ENCODE measurements at places on chromosomes 1 and 21.

GRCh38 chr1:185860311-185860710 is 126.1 kb downstream of the HMCN1 start:
- DNase-seq = no peak

- no peak for DNase-seq
These were observed 30.2 kb downstream of the SRRM1 start for GRCh38 chr1:24673341-24673740.

GRCh38 chr1:226569879-226570547 is 21.4 kb downstream of the STUM start:
- DNase-seq = no peak

GRCh38 chr1:191953526-191953925 is 204.7 kb upstream of the RGS18 start:
- no peak for DNase-seq

DNA sequence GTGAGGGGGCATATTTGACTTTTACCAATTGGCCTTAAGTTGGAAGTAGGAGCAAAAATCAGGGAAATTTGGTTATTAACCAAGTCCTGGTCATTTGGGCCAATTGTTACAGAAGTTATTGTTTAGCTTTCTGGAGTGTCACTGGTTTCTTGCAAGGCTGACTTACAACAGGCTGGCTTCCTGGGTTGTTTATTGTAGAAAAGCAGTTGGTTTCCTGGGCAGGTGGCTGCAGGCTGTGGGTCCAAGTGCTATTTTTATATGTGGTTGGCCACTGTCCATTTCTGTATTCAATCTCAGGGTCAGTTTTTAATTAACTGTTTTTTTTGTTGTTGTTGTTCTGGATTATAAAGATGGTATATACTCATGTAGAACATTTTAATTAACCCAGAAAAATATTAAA is 174.1 kb downstream of the KCNJ6 start:
- DNase-seq = no peak

DNA sequence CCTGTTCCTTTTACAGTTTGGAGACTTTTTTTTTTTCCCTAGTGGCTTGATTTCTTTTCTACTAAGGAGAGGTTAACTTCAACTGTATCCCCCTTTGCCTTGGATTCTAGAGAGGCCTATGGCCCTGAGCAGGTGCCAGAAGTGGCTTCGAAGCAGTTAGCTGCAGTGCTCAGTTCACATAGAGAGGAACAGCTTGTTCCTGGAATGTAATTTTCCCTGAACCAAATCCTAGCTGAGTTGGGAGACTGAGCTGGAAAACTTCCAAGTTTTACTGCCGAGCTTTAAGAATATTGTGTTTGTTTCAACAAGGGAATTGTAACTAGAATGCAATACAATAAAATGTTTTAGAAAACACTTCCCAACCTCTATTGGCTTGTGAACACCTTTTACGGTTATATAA is 17.5 kb downstream of the RD3 start:
- no peak for DNase-seq

- no peak for DNase-seq
These were observed 19.4 kb upstream of the CASZ1 start for GRCh38 chr1:10815858-10816195.

GRCh38 chr1:223136086-223136485 is 7.0 kb downstream of the TLR5 start:
- DNase-seq = no peak

DNA sequence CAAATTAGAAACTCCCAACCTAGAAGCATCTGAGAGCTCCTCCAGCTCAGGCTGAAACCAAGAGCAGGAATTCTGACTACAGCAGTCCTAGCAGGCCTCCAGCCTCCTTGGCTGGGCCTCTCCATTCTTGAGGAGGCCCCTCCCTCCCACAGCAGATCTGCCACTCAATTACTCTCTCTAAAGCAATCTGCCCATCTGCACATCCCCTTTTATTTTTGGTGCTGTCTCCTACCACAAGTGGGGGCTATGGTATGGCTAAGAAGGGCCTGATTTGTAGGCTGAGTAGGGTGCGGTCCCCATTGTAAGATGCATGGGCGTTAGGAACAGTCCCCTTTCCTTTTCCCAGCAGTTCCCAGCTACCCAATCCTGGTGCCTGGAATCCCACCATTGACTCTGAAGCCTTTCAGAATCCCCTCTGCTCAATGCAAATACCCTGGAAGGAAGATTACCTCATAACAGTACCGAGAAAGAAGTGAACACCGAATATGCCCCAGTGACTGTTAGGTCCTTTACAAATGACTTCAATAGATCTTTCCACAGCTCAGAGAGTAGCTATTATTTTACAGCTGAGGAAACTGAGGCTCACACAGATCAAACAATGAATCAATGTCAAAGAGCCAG is 11.6 kb upstream of the TTC39A start:
- DNase-seq = no peak

GRCh38 chr21:15831497-15831896 is 101.7 kb downstream of the USP25 start:
- no peak for DNase-seq

GRCh38 chr1:208235356-208235981 is 8.7 kb downstream of the PLXNA2 start:
- DNase-seq = no peak

DNA sequence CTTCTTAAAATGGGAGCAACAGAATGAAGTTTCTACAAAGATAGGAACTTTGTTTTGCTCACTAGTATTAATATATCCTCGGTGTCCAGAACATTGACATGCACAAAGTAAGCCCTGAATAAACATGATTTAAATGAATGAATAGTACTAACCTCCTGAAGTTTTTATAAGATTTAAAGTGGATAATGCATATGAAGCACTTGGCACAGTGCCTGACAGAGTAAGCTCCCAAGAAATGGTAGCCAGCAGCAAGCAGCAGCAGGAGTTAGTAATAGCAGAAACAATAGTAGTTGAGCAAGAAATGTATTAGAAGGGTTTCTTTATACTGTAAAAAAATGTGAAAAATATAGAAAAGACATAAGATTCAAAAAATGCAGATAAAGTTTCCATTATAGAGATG is 258.1 kb upstream of the C1orf87 start:
- no peak for DNase-seq

DNA sequence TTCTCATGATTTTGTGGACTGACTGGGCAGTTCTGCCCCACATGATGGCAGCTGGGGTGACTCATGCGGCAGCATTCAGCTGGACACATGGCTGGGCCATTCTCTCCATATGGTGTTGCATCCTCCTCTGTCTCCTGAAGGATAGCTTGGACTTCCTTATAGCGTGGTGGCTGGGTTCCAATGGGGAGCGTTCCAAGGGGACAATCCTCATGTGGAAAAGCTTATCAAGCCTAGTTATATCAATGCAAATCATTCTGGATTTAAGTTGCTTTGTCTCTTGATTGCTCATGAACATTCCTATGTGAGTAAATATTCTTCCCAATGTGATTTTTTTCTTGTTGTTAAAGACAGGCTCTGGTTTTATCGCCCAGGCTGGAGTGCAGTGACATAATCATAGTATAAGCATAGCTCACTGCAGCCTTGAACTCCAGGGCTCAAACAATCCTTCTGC is 13.2 kb upstream of the SLC2A1 start:
- DNase-seq = no peak

DNA sequence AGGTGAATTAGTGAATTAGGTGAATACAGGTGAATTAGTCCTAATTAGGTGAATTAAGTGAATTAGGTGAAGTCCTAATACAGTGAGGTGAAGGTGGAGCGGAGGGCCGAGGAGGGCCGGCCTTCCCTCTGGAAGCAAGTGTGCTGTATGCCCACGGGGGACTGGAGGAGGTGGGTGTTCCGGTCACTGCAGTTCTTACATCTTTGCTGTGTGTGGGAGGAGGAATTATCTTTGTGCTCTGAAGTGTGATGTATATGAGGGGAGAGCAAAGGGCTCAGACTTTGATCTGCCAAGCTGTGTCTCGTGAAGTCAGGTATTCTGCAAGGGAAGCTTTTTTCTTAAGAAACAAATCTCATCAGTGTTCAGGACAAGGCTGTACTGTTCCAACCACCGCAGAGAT is 45.4 kb downstream of the AGPAT3 start:
- DNase-seq = no peak

GRCh38 chr1:23555270-23555985 is 3.9 kb downstream of the ID3 start:
- DNase-seq = no peak

DNA sequence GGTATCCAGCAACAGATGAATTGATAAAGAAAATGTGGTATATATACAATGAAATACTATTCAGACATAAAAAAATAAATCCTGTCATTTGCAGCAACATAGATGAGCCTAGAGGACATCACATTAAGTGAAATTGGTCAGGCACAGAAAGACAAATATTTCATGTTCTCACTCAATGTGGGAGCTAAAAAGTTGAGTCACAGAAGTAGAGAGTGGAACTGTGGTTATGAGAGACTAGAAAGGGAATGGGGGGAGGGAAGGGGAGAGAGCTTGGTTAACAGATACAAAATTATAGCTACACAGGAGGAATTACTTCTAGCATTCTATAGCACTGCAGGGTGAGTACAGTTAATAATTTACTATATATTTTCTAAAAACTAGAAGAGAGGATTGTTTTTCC is 37.1 kb upstream of the SERPINC1 start:
- no peak for DNase-seq

DNA sequence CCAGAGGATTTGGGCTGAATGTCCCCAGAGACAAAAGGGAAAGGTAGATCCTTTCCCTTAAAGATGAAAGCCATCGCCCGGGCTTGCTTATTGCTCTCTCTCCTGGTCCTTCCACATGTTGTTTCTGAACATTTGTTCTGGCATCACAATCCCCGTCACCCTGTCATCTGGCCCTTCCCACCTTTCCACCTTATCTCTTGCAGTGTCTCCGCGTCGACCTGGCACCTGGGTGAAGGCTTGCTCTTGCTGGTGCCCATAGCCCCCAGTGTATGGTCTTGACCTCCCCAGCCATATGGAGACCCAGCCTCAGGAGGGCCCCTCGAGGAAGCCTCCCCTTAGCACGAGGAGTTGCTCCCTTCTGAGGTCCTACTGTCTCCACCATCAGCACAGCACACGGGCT is 64.6 kb downstream of the ATP5PO start:
- no peak for DNase-seq

- DNase-seq = no peak
These were observed 41.0 kb downstream of the BRINP3 start for GRCh38 chr1:190436615-190437014.

GRCh38 chr21:40640266-40640789 is 206.6 kb downstream of the DSCAM start:
- no peak for DNase-seq

- no peak for DNase-seq
These were observed 24.0 kb upstream of the ADAM30 start for GRCh38 chr1:119920104-119920968.

- DNase-seq = peak; percentile 84
These were observed 1.2 kb upstream of the VWA1 start for GRCh38 chr1:1434131-1434823.

DNA sequence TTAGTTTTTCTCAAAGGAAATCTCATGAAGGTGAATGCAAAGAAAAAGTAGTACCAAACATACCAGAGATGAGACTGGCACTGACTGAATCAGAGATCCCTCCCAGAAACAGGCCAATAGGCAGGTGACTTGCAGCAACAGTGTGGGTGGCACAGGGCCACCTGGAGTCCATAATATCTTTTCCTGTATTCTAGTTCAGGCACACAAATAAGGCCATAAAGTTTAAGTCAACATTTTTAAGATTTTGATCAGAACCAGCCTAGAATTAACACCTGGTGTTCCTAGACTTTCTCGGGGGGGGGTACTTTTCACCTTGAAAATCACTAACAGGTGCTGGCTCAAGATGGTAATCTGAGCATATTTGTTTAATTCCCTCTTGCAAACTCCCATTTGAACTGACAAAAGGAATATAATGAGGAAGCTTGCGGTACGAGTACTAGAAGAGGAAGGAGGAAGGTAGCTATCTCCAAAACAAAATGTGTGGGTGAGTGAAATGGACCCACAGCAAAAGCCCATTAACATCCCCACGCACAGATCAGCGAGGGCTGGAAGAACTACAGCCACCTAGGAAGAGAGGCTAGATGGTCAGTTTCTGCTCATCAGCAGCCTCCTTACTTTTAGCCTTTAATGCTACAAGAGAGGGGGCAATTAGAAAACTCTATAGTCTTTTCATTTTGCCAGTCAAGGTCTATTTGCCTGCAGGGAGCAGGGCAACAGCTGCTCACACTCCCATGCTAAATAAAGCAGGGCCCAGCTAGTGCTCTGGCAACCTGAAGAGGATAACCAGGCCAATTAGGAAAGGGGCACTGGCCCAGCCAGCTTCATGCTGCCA is 18.9 kb downstream of the SDE2 start:
- no peak for DNase-seq

DNA sequence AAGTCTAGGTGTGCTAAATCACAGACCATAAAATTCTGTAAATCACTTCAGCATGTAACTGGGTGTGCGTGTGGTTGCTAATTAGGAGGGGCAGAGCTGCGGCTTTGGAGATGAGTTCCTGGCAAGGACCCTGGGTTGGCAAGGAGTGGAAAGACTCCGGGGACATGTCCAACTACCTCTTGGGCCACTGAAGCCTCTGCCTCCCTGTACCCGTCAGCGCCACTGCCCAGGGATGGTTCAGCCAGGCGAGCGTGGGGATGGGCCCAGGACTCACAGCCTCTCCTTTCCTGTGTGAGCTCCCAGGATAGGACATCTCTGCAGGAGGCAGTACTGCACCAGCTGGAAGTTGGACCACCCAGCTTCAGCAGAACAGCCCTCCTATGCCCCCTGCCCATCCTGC is 386.4 kb upstream of the VAMP3 start:
- peak; percentile 31 for DNase-seq

GRCh38 chr1:212980123-212980785 is 29.9 kb downstream of the VASH2 start:
- no peak for DNase-seq

- no peak for DNase-seq
These were observed 5.1 kb downstream of the LDLRAD1 start for GRCh38 chr1:54012863-54013262.

DNA sequence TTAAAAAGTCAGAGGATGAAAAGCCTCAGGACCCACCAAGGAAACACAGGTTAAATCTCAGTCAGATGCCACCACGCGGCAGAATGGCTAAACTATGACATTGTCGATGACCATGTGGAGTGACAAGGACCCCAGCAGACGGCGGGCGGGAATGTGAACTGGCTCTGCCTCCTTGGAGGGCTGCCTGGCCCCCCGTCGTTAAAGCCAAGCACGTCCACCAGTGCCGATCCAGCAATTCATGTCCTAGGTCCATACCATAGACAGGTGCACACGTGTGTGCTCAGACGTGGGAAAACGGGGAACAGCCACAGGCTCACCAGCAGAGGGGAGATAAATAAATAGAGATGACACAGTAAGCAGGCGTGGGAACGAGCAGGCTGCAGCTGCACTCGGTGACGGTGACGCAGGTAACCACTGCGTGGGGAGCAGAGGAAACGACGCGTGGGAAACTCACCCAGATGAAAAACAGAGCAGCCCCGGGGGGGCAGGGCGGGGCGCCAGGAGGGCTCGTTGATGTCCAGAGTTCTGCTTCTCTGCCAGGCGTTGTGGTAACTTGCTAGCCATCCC is 28.3 kb upstream of the PCBP3 start:
- DNase-seq = no peak

Measured in cardiac septum (tissue), 1 donor.